ENCODE measurements at places on chromosomes 1 and 21.

DNA sequence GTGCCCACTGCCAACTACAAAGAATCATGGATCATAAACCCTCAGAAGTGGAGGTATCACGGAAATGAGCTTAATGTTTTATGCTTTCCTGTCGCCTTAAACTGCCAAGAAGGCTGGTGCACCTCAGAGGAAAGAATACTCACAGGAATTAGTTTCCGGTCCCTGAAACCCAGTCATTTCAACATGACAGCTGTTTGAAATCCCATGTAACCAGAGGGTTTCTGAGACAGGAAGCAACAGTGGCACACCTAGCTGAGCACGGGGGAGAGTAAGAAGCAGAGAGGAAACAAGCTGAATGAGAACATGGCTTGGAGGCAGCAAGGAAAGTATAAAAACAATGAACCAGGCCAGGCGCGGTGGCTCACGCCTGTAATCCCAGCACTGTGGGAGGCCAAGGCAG lies 3.9 kb downstream of the JAK1 start:
- DNase-seq = peak; percentile 31

DNA sequence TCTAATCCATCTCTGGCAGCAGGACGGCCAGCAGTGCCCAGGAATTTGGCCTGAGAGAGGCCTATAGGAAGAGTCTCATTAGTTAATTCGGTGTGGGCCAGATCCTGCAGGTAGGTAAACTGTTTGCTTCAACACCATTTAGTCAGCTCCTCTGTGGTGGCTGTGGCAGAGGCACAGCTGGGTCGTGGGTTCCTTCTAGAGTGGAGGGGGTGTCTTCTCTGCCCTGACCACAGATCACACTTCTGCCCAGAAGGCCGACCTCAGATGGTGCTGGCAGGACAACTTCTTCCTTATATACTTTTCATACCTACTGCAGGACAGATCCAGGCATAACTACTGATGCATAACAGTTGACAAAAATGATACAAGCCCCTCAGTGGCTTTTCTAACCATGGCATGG lies 281.4 kb downstream of the RPS6KC1 start:
- no peak for DNase-seq

DNA sequence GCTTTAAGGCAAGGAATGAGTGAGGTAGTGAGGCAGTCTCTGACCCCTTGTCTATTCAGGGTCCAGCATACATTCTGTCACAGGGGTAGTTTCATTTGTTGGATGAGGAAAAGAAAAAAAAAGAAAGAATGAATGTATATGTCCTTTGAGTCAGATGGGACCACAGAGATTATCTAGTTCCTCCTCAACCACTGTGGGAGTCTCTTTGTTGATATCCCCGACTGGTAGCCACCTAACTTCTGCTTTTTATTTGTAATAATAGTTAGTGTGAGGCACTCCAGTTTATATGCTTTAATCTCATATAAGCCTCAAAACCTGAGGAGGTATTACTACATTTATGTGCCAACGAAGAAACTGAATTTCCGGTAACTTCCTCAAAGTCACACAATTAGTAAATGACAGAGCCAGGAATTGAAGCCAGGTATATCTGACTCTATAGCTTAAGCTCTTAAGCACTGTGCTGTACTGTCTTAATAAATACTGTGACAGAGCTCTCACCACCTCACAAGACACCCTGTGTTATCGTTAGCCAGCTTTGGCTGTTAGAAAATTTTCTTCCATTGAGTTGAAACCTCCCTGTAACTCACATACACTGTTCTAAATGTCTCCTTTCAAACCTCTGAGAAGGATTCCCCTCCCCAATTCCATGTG lies 82.2 kb downstream of the MDM4 start:
- no peak for DNase-seq

DNA sequence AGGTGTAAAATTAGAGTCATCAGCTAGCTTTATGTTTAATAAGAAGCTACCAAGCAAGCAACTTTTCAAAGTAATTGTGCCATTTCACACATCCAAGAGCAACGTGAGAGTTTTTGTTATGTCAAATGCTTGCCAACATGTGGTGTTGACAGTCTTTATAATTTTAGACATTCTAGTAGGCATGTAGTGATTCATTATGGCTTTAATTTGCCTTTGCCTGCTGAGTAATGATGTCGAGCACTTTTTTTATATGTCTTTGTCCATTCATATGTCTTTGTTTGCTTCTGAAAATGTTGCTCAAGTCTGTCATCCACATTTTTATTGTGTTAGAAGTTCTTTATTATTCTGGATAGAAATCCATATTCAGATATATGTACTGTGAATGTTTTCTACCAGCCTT lies 21.4 kb upstream of the CHIT1 start:
- no peak for DNase-seq

- no peak for DNase-seq
Observed at GRCh38 chr1:212613440-212614335, 5.1 kb downstream of the ATF3 start.

DNA sequence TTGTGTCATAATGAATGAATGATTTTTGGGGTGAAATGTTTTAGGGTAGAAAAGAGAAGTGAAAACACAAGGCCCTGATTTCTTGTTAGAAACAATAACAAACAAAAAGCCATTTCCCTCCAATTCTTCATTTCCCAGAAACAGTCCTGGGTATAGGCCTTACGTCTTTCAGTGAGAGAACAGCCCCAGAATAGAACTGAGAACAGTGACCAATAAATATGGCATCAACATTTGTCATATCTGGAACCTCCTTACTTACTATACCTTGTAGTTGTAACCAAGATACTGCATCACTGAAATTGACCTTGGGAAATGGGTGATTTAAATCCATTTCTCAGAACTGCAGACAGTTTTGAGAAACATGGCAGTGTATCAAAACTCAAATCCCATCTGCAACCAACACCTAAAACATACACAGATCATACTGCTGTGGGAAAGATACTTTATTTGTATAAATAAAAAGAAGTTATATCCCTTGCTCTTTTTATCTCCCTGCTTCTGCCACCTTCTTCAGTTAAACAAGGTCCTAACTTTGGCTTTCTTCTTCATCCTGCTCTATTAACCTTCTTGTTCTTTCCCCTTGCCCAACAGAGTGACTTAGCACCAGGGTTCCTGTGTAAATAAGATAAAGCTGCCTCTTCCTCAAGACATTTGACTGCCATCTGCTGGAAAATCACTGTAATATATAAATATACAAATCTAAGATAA lies 19.5 kb downstream of the XKR8 start:
- no peak for DNase-seq

GRCh38 chr1:58815069-58815685 lies 31.3 kb upstream of the JUN start:
- peak; percentile 71 for DNase-seq

GRCh38 chr1:207603777-207604176 lies 41.2 kb upstream of the CR1L start:
- DNase-seq = no peak

- DNase-seq = peak; percentile 27
Observed at GRCh38 chr1:246564839-246565750, 966 bp downstream of the TFB2M start.

DNA sequence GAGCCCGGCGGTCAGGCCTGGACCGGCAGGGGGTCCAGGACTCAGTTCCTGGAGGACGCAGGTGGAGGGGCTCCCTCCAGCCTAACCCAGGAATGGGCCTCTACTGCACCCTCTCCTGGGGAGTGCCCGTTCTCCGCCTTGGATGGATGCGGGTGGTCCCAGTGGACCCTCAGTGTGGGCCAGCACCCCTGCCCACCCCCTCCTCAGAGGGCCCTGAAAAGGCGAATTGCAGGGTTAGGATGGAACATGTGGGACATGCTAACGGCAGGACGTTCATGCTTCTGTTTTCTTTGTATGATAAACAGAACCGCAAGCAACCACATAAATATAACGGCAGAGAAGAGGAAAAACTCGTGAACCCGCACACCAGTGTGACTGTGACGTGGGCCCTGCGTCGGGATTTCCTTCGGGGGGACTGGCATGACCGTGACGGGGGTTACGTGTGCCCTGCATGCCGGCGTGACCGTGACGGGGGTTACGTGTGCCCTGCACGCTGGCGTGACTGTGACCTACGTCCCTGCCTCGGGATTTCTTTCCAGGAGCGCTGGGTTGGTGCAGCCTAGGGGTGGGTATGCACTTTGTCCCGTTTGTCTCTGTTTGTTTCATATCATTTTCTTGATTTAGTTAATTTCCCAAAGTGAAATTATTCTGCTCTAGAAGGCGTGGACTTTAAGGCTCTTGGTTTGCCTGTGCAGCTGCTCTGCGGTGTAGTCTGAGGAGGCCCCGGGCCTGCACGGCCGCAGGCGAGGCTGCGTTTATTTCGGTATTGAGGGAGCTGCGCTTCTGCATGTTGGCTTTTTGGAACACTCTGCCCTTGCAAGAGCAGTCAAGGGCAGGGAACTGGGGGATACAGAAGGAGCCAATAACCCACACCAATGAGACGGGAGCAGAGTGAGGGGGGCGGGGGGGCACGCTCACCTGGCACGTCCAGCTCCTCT lies 3.1 kb downstream of the FTCD start:
- no peak for DNase-seq
